Psoas muscle (tissue), 8 donors: ENCODE measurements at places on chromosomes 2 and 18.

- H3K4me1 ChIP-seq, result peaks cover 15% of the 10 kb centered on the region
- no peak for DNase-seq
- H3K4me3 ChIP-seq, result no peak overlapping the region
- H3K27me3 ChIP-seq, result no peaks in the 10 kb centered on the region
- H3K27ac ChIP-seq, result no peak overlapping the region
Measured at GRCh38 chr2:156452971-156453370, 16.8 kb downstream of the GPD2 start.

DNA sequence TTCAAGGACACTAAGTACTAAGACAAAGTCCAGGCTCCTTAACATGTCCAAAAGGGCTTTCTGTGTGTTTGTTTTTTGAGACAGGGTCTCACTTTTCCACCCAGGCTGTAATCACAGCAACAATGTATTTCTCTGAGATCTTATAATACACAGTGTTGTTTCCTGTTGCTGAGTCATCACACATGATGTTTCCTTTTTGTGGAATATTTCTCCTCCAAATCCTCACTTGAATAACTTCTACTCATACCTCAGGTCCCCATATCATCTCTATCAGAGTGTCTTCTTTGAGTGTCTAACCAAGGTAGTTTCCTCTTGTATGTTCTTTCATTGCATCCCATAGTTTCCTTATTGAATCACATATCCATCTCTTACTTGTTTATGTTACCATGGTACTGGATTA is 632.0 kb upstream of the PIK3C3 start:
- DNase-seq, result no peak
- no peaks in the 10 kb centered on the region for H3K27me3 ChIP-seq
- no peak overlapping the region for H3K27ac ChIP-seq
- no peaks in the 10 kb centered on the region for H3K4me1 ChIP-seq

GRCh38 chr18:58359218-58359617 is 269.7 kb downstream of the ALPK2 start:
- H3K27me3 ChIP-seq, result no peaks in the 10 kb centered on the region
- H3K4me1 ChIP-seq, result peaks cover 5% of the 10 kb centered on the region
- H3K27ac ChIP-seq, result no peak overlapping the region
- H3K4me3 ChIP-seq, result no peak overlapping the region
- peaks cover 58% of the 10 kb centered on the region for H3K36me3 ChIP-seq

DNA sequence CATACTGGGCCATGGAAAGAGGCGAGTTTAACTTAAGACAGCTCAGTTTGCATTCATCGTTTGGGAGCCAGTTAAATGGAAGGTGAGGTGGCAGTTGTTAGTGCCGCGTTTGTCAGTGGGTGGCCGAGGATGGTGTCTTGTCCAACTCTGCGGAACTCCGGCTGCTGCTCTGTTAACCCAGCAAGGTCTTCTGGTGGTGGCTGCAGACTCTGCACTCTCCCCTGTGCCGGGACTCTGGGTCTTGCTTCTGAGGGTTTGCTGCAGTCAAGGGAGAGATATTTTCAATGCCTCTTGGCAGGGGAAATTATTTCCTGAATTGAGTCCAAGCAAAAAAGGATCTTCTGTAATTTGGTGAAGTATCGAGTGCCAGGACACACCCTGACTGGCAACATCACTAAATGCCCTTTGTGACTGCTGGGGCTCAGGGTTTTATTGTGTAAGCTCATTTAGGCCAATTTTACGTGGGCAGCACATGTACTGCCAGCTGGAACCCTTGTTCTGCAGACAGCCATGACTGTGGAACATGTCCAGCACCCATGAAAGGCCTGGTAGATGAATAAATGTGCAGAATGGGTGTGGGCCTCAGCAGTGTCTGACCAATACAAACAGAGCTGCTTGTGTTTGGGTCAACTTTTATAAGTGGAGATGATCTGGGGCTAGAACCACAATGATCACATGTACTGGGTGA is 58.1 kb downstream of the IL1R2 start:
- H3K27ac ChIP-seq, result peak overlapping the region; percentile 58
- peak; percentile 67 for DNase-seq
- H3K27me3 ChIP-seq, result no peaks in the 10 kb centered on the region
- no peaks in the 10 kb centered on the region for H3K36me3 ChIP-seq
- no peak overlapping the region for H3K4me3 ChIP-seq

DNA sequence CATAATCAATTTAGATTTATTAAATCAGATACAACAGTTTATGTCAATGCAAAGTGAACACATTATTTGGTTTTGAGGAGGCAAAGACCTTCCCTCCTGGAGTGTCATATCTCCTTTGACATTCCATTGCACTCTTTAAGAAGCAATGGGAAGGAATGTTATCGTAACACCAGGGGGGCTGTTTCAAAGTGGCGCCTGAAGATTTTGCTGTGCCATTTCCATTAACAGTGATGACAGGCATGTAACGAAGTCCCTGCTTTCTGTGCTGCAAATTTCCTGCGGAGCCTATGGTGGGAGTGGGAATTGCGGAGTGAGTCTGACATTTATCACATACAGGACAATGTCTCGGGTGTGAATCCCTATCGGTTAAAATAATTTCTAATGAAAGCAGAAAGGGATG is 499.6 kb upstream of the RAB6C start:
- no peaks in the 10 kb centered on the region for H3K4me1 ChIP-seq
- H3K36me3 ChIP-seq, result no peaks in the 10 kb centered on the region
- H3K4me3 ChIP-seq, result no peak overlapping the region
- no peak overlapping the region for H3K27ac ChIP-seq

- H3K4me3 ChIP-seq, result no peak overlapping the region
- no peaks in the 10 kb centered on the region for H3K36me3 ChIP-seq
- no peak for DNase-seq
- H3K4me1 ChIP-seq, result no peaks in the 10 kb centered on the region
Measured at GRCh38 chr2:121049131-121049530, 235.9 kb downstream of the TFCP2L1 start.

DNA sequence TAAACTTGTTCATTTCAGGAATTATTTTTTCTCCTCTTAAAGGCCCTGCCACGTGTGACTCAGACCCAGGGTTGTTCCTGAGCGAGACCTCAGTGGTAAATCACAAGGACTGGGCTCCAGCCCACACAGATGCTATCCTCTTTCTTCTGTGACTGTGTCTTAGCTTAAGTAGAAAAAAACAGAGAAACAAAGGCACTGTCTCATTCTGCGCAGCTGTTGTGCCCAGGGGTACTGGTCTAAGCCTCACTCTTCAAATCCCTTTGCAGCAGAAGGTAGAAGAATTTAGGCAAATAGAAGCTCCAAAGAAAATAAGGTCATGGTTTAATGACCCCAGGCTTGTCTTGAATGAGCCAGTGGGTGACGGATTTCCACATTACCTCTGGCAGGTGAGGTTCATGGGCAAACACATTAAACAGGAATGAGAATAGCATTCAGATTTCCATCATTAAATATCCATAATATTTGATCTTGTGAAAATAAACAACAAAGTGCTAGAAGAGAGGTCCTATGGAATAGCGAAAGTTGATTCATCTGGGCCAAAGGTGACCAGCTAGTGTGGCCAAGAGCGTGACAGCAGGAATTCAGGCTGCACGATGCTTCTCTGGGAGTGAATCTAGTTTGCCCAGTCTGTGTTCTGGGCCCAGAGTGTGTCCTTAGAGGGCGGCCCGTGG is 63.3 kb downstream of the LIPG start:
- H3K27me3 ChIP-seq, result no peaks in the 10 kb centered on the region
- no peak overlapping the region for H3K4me3 ChIP-seq
- no peak overlapping the region for H3K27ac ChIP-seq
- DNase-seq, result no peak
- H3K36me3 ChIP-seq, result no peaks in the 10 kb centered on the region

DNA sequence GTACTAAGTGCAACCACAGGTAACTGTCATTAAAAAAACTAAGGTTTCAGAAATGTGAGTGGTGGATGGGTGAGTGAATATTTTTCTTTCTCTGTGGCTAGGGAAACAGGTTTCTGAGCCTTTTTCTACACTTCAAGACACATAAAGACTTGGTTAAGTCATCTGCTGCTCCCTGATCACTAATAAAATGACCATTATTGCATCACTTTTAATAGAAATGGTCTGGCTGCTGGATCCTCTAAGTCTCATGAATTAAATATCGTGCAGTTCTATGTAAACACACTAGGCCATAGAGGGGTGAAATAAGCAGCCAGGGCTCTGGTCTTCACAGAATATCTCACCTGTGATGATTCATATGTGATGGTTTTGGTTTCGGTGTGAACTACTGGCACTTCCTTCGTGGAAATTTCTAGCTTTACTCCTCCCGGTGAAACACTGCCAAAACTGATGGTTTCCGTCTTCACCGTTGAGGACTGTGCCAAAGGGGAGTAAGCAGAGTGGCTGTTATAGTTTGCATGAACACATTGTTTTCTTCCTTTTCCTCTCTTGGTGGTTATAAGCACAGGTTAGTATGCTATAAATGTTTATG is 100.4 kb upstream of the ZBTB14 start:
- DNase-seq, result no peak
- no peak overlapping the region for H3K4me3 ChIP-seq
- no peak overlapping the region for H3K27ac ChIP-seq
- no peaks in the 10 kb centered on the region for H3K4me1 ChIP-seq
- H3K27me3 ChIP-seq, result no peaks in the 10 kb centered on the region

- H3K27me3 ChIP-seq, result no peaks in the 10 kb centered on the region
- DNase-seq, result peak; percentile 38
- H3K27ac ChIP-seq, result no peak overlapping the region
- peaks cover 4% of the 10 kb centered on the region for H3K36me3 ChIP-seq
- peaks cover 24% of the 10 kb centered on the region for H3K4me1 ChIP-seq
Measured at GRCh38 chr2:109375131-109375561, 238.6 kb downstream of the SEPTIN10 start.

GRCh38 chr2:46818819-46819218 is 96.8 kb downstream of the MCFD2 start:
- H3K4me3 ChIP-seq, result no peak overlapping the region
- H3K4me1 ChIP-seq, result peaks cover 27% of the 10 kb centered on the region
- peak overlapping the region; percentile 72 for H3K27ac ChIP-seq
- no peaks in the 10 kb centered on the region for H3K36me3 ChIP-seq
- no peak for DNase-seq
- H3K27me3 ChIP-seq, result no peaks in the 10 kb centered on the region

GRCh38 chr18:79916546-79917168 is 34.8 kb downstream of the SLC66A2 start:
- no peak overlapping the region for H3K27ac ChIP-seq
- no peak overlapping the region for H3K4me3 ChIP-seq
- no peaks in the 10 kb centered on the region for H3K27me3 ChIP-seq
- peaks cover 4% of the 10 kb centered on the region for H3K4me1 ChIP-seq
- DNase-seq, result no peak

- no peaks in the 10 kb centered on the region for H3K4me1 ChIP-seq
- no peak for DNase-seq
- H3K27me3 ChIP-seq, result peaks cover 2% of the 10 kb centered on the region
- no peak overlapping the region for H3K27ac ChIP-seq
- no peak overlapping the region for H3K4me3 ChIP-seq
- no peaks in the 10 kb centered on the region for H3K36me3 ChIP-seq
Measured at GRCh38 chr2:119013671-119014070, 71.7 kb downstream of the MARCO start.

DNA sequence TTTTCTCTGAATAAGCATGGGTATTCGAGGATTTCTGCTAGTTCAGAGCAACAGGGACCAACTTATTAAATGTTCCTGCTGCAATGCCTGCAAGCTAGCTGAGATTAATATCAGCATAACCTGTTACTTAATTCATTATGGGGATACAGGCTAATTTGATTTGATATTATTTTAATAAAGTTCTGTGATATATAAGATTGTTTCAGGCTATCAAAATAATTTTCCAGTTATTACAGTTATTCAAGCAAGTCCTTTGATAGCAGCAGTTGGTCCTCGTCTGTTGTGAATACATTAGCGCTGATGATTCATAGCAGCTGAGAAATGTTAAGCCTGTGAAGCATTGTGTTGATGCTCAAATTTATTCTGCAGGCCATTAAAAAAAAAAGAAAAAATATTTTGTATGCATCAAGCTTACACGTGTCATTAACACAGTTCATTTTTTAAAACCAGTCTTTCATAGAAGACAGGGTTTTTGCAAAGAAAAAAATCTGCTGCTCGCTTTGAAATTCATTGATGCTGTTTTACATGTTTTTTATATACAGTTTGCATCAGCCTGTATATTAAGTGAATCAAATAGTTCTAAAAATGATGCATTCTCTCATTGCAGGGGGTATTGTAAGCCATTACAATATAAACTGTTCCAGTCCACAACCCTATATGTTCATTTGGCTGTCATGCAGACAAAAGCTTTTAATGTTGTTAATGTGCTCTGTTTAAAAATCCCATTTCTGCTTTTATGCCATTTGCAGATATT is 482.5 kb downstream of the BCL11A start:
- no peaks in the 10 kb centered on the region for H3K36me3 ChIP-seq
- DNase-seq, result no peak
- no peaks in the 10 kb centered on the region for H3K4me1 ChIP-seq
- no peak overlapping the region for H3K4me3 ChIP-seq

GRCh38 chr2:86542814-86543213 is 20.4 kb downstream of the CHMP3 start:
- no peaks in the 10 kb centered on the region for H3K27me3 ChIP-seq
- H3K4me1 ChIP-seq, result no peaks in the 10 kb centered on the region
- no peaks in the 10 kb centered on the region for H3K36me3 ChIP-seq

GRCh38 chr2:98944775-98945174 is 8.8 kb upstream of the CRACDL start:
- H3K36me3 ChIP-seq, result no peaks in the 10 kb centered on the region
- H3K4me1 ChIP-seq, result no peaks in the 10 kb centered on the region
- DNase-seq, result no peak
- H3K4me3 ChIP-seq, result no peak overlapping the region
- no peak overlapping the region for H3K27ac ChIP-seq

DNA sequence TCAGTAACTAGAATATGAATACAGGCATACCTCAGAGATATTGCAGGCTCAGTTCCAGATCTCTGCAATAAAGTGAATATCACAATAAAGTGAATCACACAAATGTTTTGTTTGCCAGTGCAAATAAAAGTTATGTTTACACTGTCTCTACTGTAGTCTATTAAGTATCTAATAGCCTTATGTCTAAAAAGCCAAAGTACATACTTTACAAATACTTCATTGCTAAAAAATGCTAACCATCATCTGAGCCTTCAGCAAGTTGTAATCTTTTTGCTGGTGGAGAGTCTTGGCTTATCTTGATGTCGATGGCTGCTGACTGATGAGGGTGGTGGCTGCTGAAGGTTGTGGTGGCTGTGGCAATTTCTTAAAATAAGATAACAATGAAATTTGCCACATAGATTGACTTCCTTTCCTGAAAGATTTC is 159.4 kb downstream of the MYO1B start:
- no peaks in the 10 kb centered on the region for H3K27me3 ChIP-seq
- no peaks in the 10 kb centered on the region for H3K36me3 ChIP-seq
- no peak overlapping the region for H3K4me3 ChIP-seq

DNA sequence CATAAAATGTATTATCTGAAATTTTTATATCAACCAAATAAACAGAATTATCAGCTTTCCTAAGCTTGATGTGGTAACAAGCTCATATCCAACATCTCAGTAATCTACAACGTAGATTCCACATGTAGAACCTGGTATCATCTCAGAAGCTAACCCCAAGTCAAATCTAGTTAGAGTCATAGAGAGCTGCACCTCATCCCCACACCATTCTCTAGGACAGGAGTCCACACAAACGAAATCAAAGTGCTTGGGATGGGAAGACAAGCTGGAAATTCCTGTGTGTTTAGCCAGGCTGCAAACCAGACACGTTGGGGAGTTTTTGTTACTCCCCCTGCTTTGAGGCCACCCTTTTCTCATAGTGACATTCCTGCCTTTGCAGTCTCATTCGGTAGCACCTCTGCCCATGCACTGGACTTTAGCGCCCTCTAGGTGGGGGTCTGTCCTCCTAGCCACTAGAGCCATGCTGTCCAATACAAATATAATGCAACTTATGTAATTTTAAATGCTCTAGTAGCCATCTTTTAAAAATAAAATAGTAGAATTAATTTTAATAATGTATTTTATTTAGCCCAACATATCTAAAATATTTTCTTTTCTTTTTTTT is 28.1 kb upstream of the SATB2 start:
- peak; percentile 65 for DNase-seq
- H3K27me3 ChIP-seq, result no peaks in the 10 kb centered on the region
- no peak overlapping the region for H3K27ac ChIP-seq
- no peaks in the 10 kb centered on the region for H3K36me3 ChIP-seq
